ENCODE measurements at places on chromosomes 16 and 17. TPM values are rescaled to one million over a fixed set of nuclear protein-coding genes. Genes with fewer than 3 reads are reported as not detected.

CCL2 gene
- 56.3 TPM for total RNA-seq

SOX8 gene
- not detected for total RNA-seq

ADAM11 gene
- 0.36 TPM for total RNA-seq

DPEP1 gene
- 0.29 TPM for total RNA-seq

DNA sequence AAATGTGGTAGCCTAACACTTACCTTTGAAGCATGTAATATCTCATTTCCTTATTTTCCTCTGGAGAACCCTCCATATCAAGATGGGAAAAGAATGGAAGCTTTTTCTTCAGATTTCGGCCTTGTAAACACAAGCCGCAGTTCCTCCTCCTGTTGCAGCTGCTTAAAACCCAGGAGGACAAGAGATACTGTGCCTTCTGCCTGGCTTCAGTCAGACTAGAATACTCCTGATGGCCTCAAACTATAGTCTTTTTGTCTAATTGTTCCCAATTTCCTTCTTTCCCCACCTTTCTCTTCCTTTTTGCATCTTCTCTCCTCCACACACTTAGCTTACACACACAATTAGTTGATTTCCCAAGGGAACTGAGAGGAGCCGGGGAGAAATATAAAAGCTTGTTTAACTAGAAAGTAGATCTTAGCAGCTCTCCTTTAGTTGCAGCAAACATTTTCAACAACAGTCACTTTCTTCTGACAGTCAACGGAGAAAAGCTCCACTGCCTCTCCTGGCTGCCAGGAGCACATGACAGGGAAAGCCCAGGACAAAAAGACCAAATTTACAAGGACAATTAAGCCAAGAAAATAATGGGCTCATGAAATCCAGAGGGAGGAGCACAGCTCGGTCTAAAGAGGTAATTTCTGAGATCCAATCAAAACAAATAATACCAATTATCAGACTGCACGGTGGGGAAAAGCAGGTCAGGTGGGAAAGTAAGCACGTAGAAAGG lies 76.4 kb upstream of the C17orf78 start:
- DNase-seq: peak; percentile 62

DNA sequence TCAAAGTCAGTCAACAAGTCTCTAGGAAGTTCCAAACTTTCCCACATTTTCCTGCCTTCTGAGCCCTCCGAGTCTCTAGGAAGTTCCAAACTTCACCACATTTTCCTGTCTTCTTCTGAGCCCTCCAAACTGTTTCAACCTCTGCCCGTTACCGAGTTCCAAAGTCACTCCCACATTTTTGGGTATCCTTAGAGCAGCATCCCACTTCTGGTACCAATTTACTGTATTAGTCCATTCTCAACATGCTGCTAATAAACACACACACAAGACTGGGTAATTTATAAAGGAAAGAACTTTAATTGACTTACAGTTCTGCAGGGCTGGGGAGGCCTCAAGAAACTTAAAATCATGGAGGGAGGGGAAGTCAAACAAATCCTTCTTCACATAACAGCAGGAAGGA lies 169.0 kb upstream of the HS3ST3A1 start:
- no peak for DNase-seq

DNA sequence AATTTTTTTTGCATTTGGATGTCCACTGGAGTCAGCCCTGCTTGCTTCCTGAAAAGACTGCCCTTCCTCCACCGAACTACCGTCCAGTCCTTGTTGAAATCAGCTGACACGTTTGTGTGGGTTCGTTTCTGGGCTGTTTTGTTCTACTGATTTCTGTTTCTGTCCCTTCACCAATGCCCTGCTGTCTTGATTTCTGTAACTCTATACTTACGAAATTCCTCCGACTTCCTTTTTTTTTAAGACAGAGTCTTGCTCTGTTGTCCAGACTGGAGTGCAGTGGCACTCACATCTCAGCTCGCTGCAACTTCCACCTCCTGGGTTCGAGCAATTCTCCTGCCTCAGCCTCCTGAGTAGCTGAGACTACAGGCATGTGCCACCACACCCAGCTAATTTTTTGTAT lies 8.4 kb upstream of the GAA start:
- peak; percentile 30 for DNase-seq

GRCh38 chr17:38702166-38702915 lies 2.7 kb upstream of the MLLT6 start:
- DNase-seq: peak; percentile 99

GRCh38 chr16:49366669-49367068 lies 6.9 kb upstream of the C16orf78 start:
- no peak for DNase-seq

GRCh38 chr16:31400191-31400590 lies 7.1 kb downstream of the ITGAD start:
- DNase-seq: no peak

DNA sequence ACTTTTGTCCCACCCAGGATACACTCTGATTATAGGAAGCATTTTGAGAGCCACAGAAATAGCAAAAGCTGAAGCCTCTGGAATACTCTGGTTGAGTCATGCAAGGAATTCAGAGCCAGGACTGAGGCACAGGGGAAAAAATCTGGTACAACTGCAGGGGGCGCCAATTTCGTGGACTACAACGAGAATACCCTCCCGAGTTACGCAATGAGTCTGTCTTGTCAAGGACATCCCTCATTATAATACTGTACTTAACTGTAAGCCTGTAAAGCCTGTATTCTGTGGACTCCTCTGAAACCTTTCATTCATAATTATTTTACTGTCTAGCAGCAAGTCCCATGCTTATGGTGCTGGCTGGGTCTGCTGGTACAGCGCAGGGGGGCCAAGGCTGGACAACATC lies 7.8 kb downstream of the HOXB1 start:
- no peak for DNase-seq

- DNase-seq: no peak
Observed at GRCh38 chr16:13436641-13437412, 483.1 kb upstream of the ERCC4 start.

DNA sequence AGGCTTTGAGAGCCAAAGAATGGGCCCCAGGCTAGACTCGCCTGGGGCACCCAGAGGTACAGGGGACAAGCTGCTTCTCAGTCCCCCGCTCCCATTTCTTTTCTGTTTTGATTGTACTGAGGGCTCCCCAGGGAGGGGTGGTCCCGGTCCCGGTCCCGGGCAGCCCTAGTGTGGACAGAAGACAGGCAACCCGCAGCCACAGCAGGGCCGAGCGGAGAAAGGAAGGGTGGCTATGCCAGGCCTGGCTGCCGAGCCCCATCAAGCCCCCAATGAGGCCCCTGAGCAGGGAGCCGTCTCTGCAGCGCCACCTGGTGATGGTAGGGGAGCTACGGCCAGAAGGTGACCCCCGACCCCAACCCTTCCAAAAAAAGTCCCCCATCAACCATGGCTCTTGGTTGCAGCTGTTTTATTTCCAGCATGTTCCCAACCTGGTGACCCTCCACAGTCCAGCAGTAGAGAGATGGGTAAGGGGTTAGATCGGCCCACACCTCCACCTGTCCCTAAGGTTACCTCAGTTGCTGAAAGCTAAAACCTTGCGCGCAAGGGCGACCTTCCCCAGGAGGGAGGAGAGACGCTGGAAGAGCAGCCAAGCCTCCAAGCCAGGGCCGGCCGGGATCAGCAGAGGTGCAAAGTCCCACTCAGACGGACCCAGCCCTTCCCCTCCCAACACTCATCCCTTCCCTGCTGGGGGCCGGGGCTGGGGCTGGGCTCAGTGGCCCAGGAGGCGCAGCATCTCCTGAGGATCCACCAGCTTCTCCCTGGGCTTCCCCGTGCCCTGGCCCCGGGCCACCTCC lies 2.6 kb upstream of the GRIN2C start:
- DNase-seq: peak; percentile 99

DNA sequence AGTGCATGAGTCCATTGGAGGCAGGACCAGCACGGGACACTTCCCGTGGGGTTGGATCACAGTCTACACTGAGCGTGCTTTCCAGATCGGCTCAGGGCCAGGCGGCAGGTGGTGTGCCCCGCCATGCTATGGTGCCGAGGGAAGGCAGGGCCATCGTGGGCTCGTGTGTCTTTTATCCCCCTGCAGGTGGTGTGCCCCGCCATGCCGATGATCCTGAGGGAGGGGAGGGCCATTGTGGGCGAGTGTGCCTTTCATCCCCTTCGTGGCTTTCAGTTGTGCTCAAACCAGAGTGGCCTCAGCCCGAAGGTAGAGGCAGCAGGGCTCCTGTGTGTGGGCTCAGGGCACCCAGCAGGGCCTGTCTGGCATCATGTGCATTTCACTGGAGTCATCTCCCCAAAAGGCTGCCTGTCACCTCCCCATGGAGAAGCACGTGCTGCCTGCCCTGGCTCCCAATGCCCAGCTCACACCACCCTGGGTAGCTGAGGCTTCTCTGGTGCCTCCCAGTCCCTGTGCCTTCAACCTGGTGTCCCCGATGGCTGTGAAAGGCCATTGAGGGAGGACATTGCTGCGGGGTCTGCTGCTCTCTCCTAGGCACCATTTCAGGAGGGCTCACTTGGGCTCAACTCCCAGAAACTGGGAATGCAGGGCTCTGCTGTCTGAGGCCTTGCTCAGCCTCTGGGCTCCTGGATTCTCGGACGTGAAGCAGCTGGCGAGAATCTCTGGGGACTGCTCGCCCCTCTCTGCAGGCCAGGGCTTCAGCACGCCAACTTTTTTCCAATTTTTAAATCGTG lies 207.6 kb downstream of the NPIPB11 start:
- DNase-seq: no peak

DNA sequence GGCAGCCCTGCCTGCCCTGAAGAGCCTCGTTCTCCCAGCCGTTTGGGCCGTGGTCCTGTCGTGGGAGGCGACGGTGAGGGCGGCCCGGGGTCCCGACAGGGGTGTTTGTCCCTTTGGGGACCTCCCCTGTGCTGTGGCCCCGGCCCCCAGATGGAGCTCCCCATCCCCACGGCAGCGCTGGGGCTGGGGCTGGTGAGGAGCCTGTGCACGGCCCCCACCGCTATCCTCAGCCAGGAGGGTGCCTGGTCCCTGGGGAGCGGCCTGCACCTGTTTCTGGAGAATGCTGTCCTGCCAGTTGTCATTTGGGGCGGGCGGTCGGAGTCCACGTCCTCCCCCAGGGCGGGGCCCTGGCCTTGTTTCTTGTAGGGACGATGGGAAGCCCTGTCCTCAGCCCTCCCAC lies 6.6 kb downstream of the CAPN15 start:
- no peak for DNase-seq

GRCh38 chr17:59378675-59379074 lies 47.2 kb downstream of the YPEL2 start:
- DNase-seq: peak; percentile 95

- DNase-seq: peak; percentile 85
Observed at GRCh38 chr16:84368308-84368996, at the start of gene ATP2C2. TSS of gene ATP2C2 (plus strand) at chr16:84368538. CDS start at chr16:84368616, 78 bp downstream.

DNA sequence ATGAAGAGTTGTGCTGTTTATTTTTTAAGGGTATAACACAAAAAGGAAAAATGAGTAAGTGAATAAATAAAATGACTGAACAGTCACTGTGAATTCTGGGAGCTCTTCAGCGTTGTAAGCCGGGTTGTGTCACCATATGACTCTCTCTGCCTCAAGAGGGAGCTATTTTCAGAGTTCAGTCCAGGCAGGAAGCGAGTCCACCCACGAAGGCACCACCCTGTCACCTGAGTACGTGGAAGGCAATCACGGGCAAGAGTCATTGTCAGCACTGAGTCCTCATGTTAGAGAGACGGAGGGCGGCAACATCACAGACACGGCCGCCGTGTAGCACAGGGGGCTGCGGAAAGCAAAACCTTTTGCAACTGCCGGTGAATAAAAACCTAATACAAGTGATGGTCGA lies 227.6 kb downstream of the UTP18 start:
- DNase-seq: no peak

DNA sequence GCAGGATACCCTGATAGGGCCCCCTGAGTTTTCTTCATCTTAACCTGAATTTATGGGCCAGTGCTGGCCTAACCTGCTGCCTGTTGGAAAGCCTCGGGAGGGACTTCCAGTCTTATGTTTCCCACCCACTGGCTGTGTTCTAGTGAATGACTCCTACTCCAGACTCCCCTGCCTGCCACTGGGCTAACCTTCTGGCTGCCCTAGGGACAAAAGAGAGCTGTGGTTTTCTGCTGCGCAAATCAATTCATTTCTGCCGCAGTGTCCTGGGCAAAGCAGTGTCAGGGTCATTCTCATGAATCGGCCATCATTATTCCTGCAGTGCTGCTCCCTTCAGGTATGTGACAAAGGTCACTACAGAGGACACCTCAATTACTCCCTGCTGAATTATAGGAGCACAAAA lies 386.2 kb downstream of the UTP18 start:
- DNase-seq: no peak

DNA sequence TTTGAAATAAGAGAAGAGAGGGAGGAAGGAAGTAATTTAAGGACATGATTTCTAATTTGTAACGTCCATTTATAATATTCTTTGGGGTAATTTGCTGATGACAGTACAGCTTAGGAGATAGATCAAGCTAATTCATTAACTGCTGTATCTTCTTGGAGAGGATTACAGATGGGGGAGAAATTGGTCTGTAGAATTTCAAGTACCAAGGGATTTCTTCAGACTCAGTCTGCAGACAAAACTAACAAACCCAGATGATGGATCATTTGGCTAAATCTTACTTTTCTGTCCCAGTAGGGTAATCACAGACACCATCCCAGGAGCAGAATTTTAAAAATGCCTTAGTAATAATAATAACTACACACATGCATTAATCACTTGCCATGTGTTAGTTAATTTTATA lies 711.8 kb downstream of the KCNJ2 start:
- no peak for DNase-seq

DNA sequence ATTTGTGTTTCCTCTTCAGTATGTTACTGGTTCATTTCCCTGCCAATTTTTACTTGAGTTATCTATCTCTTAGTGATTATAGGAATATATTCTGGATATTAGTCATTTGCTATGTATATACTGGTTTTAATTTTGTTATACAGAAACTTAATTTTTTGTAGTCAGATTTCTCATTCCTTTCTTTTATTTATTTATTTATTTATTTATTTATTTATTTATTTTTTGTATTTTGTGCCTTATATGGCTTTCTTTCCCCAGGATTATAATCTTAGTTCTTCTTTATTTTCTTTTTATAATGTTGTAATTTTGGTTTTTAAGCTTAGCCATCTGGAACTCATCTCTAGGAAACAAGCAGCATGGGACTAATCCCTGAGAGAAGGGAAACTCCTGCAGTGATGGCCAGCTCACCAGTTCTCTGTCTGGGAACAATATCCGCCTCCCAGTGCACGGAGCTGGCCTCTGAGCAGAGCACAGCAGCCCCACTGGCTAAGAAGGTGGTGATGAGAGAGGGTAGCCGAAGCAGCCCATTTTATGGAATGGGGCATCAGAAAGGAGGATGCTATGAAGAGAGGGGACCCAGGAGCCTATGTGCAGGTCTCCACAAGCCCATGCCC lies 54.5 kb upstream of the ADORA2B start:
- DNase-seq: no peak

- DNase-seq: no peak
Observed at GRCh38 chr17:7854851-7855659, at the start of gene TMEM88. TSS of gene TMEM88 (plus strand) at chr17:7855066. CDS start at chr17:7855075, 9 bp downstream.

Measured in osteoblast (primary cell).